Omental fat pad (tissue), 4 donors: ENCODE measurements at places on chromosomes 3 and 15.

GRCh38 chr3:196502775-196503195, 783 bp downstream of the RNF168 start:
- DNase-seq: no peak

DNA sequence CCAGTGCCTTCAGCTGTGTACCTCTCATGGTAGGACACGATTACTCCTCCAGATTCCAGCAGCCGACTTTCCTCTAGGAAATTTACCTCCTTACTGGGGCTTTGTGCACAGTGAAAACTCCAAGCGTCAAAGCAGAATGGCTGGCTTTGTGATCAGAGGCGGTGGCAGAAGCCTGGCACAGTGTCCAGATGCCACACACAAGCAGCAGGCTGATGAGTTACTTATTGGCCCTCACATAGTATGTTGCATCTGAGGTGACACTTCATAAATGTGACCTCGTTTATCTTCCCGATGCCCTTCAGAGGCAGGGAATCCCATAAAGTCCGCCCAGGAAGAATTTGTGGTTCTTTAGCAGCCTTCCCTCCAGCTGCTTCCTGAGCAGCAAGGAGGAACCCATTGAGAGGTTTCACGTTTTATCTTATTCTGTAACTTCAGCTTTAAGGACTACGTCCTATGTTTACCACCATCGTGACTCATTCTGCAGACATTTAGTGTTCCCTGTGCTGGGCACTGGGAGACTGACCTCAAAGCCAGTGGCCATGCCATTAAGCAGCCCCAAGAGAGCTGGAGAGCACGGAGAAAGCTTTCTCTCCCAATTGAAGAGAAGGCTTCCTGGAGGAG, 107.1 kb upstream of the C15orf61 start:
- no peak for DNase-seq

- DNase-seq: no peak
Measured at GRCh38 chr3:56173601-56174000, 294.7 kb downstream of the ERC2 start.

- DNase-seq: no peak
Measured at GRCh38 chr3:66703501-66703900, 202.7 kb upstream of the LRIG1 start.

- DNase-seq: no peak
Measured at GRCh38 chr15:50653156-50653743, 33.3 kb downstream of the TRPM7 start.

DNA sequence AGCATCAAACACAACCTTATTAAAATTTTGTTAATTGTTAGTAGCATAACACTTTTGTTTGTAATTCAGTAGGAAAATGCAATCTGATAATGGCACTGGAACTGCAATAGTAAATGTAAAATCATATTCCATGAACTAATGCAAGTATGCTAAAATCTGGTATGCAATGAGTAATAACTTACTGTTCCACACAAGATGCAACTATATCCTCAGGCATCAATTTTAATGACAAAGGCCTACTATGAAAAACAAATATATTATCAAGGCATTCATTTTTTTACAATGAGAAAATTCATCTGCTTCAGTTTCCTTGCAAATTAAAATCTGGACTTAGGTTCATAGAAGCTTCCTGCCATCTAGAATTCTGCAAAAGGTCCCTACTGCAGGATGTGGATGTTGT, 1.4 kb upstream of the NSMCE3 start:
- no peak for DNase-seq

GRCh38 chr3:22373182-22373581, 622.2 kb upstream of the ZNF385D start:
- DNase-seq: no peak

DNA sequence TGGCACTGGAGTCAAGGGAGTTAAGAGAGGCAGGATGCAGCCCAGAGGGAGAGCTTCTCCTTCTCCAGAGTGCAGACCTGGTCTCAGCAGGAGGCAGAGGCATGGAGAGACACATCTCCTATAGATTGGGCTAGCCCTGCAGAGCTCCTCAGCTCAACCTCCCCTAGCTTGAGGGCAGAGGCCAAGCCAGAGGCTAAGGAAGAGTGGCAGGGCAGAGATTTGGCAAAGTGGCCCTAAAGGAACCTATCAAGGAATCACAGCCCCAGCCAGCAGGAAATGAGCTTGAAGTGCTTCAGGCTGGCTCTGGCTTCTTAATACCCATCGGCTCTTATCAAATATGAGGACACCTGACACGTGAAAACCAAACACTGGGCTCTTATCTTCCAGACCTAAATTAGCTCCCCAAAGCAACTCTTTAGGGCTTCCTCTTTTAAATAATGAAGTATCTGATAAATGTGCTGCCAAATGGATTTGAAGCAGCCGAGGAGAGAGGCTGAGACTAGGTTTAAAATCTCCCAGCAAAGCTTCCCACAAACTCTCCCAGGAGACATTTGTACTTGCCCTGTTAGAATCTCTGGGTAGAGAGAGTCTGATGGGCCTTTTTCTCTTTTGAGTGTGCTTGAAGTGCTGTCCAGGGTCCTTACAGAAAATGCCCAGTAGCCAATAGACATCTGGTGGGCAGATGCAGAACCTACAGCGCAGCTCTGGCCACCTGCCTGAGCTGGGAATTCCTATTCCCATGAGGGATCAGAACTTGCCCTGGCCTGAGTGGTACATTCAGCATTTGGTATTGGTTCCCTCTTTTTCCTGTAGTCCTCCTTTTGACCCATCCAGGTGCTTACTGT, 271.4 kb downstream of the CLSTN2 start:
- no peak for DNase-seq
